ENCODE measurements at places on chromosomes 5 and 9. TPM values are rescaled to one million over a fixed set of nuclear protein-coding genes. Genes with fewer than 3 reads are reported as not detected.

The FBXL7 gene
- not detected for total RNA-seq

DNA sequence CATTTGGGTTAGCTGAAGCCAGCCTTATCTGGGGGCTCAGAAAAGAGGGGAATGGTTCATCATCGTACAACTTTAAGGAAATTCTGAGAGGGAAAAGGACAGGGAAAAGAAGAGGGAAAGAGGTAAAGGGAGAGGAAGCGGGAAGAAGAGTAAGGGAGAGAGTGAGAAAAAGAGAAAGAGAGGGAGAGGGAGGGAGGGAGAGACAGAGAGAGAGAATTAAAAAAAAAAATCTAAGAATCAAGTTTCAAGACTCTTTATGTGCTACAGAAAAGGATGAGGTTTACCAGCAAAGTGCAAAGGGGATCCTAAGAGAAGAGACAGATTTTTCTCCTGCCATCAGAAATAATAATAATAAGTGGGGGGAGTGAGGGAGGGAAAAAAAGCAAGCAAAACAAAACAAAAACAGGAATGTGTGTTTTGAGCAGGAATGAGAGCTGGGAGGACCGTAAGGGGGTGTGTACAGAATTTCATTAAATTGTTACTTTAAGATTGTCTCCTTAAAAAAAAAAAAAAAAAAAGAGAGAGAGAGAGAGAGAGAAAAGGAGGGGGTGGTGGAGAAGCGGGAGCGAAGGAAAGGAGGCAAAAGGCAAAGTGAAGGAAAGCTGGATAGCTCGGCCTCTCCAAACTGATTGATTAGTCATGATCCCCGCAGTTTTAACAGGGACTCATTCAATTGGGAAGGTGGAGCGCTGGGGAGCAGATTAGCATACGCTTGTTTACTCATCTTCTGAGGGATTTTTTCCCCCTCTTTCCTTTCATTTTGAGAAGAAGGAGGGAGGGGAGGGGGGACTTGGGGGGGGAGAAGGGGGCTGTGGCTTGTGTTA lies 438 bp upstream of the PAPPA start:
- no peak for DNase-seq
- no peaks in the 10 kb centered on the region for H3K36me3 ChIP-seq
- H3K27me3 ChIP-seq: peaks cover 66% of the 10 kb centered on the region
- H3K4me3 ChIP-seq: no peak overlapping the region
- peaks cover 5% of the 10 kb centered on the region for H3K4me1 ChIP-seq

DNA sequence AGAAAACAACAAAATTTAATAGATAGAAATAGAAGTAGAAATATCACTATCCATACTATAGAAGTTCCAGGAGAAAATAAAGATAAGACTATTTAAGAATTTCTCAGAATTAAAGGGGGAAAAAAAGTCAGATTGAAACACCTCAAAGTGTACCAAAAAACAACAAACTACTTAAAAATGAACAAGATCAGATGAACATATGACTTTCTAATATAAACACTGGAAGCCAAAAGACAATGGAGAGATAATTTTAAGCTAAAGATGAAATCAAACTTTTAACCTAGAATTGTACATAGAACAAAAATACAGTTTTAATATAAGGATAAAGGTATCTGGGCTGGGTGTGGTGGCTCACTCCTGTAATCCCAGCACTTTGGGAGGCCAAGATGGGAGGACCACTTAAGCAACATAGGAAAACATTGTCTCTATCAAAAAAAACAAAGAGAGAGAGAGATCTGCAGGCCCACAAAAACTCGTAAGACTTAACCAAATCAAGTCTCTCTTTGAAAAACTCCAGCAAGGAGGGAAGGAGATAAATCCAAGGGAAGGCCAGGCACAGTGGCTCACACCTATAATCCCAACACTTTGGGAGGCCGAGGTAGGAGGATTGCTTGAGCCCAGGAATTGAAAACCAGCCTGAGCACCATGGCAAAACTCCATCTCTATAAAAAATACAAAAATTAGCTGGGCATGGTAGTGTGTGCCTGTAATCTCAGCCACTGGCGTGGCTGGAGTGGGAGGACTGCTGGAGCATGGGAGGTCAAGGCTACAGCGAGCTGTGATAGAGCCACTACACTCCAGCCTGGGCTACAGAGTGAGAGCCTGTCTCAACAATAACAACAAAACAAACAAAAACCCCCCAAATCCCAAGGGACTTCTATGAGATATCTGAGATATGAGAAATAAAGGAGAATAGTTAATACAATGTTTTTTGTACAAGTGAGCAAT lies 32.4 kb downstream of the ABHD17B start:
- H3K4me1 ChIP-seq: peaks cover 4% of the 10 kb centered on the region
- H3K36me3 ChIP-seq: peaks cover 64% of the 10 kb centered on the region
- DNase-seq: no peak

The PCDHB11 gene
- not detected for total RNA-seq

- H3K4me1 ChIP-seq: peaks cover 3% of the 10 kb centered on the region
- H3K36me3 ChIP-seq: peaks cover 12% of the 10 kb centered on the region
- DNase-seq: no peak
- no peak overlapping the region for H3K27ac ChIP-seq
- H3K27me3 ChIP-seq: no peaks in the 10 kb centered on the region
- H3K4me3 ChIP-seq: no peak overlapping the region
Measured at GRCh38 chr9:112115109-112115508, 60.0 kb downstream of the SUSD1 start.

The OTP gene
- total RNA-seq: 0.05 TPM

The ENHO gene
- not detected for total RNA-seq

The EIF4E1B gene
- not detected for total RNA-seq

- no peak for DNase-seq
- H3K27ac ChIP-seq: no peak within 1 kb of the TSS
- H3K27me3 ChIP-seq: peaks cover 70% of the 10 kb centered on the region
- no peaks in the 10 kb centered on the region for H3K36me3 ChIP-seq
Measured at GRCh38 chr9:84669288-84670137, at the start of gene NTRK2. Gene NTRK2, plus strand, starts transcription at chr9:84669729. Its CDS starts 1,020 bp downstream, at chr9:84670749.

The OLFM1 gene
- 0.30 TPM for total RNA-seq

The IFNB1 gene
- total RNA-seq: 1.2 TPM

The ZFP2 gene
- total RNA-seq: not detected

GRCh38 chr9:114798780-114799427 lies 6.9 kb downstream of the TNFSF15 start:
- no peak for DNase-seq
- H3K36me3 ChIP-seq: no peaks in the 10 kb centered on the region
- peaks cover 16% of the 10 kb centered on the region for H3K27me3 ChIP-seq
- H3K4me1 ChIP-seq: no peaks in the 10 kb centered on the region
- no peak overlapping the region for H3K27ac ChIP-seq

The POU4F3 gene
- 0.09 TPM for total RNA-seq

DNA sequence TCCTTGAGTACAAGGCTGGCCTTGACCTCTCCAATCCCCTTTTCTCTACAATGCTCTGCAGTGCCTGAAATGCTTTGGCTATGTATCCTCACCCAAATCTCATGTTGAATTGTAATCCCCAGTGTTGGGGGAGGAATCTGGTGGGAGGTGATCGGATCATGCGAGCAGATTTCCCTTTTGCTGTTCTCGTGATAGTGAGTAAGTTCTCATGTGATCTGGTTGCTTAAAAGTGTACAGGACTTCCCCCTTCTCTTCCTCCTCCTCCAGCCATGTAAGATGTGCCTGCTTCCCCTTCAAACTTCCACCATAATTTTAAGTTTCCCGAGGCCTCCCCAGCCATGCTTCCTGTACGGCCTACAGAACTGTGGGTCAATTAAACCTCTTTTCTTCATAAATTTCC lies 28.5 kb upstream of the AKNA start:
- no peaks in the 10 kb centered on the region for H3K27me3 ChIP-seq
- no peak overlapping the region for H3K4me3 ChIP-seq
- H3K27ac ChIP-seq: no peak overlapping the region
- H3K4me1 ChIP-seq: peaks cover 24% of the 10 kb centered on the region
- DNase-seq: no peak
- H3K36me3 ChIP-seq: no peaks in the 10 kb centered on the region
